ENCODE measurements at places on chromosomes 7 and 10.

DNA sequence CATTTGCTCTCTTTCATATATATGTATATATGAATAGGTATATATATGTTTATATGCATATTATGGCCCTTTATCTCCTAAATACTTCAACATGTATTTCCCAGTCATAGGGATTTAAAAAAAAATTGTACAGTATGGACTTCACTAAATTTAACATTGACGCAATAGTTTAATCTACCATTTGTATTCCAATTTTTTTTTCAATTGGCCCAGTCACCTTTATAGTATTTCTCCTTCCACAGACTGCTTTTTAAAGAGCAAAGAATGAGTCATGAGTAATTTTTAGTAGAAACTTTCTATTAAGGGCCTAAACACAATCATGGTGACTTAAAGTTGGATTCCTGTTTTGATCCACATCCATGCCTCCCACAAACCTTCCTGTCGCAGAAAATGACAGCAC lies 20.5 kb downstream of the CCSER2 start:
- no peak for DNase-seq

- DNase-seq: no peak
Observed at GRCh38 chr10:85786401-85786899, 580.1 kb downstream of the GRID1 start.

DNA sequence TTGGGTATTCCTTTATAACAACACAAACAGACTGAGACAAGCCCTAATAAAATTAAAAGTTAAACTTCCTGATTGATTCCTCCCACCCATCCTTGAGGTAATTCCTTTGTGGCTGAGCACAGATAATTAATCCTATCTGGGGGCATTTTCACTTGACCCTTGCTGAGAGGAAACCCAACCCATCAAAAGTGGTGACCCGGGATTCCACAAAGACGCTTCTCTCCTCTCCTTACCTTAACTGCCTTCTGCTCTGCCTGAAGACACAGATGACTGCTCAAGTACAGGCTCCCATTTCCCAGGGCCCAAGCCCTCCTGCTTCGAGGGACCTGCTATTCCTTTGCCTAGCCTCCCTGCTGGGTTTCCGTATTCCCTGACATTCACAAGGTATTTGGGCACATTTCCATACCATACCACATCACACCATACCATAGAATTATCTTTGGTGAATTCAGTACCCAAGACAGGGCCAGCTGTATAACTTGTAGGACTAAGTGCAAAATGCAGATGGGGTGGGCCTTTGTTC lies 9.8 kb upstream of the MAPK8 start:
- DNase-seq: no peak

DNA sequence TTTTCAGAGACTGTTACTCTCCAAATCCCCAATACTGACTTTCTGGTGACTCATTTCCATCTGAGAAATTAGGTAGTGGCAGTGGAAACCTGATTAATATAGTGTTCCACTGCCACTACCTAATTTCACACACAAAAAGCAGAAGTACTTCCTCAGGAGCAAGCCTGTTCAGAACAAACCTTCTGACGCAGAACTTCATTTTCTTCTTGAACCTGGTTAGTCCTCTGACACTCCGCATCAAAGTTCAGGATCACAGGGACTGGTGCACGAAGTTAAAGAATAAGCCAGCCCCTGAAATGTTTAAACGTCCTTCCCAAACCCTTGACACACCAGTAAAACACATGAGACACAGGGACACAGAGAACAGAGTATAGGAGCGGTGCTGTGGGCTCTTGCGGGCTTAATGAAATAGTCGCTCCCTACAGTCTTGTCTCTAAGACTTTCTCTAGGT lies 4.4 kb downstream of the WDR91 start:
- no peak for DNase-seq

- no peak for DNase-seq
Observed at GRCh38 chr10:124450012-124450782, at the start of gene NKX1-2. Gene NKX1-2, minus strand, starts transcription at chr10:124450035. Its CDS starts 92 bp downstream, at chr10:124449943.

GRCh38 chr7:46886669-46887374 lies 695.1 kb downstream of the TNS3 start:
- no peak for DNase-seq

GRCh38 chr10:33376976-33377657 lies 42.6 kb upstream of the NRP1 start:
- no peak for DNase-seq

GRCh38 chr10:1747590-1748157 lies 10.3 kb upstream of the ADARB2 start:
- DNase-seq: no peak

- no peak for DNase-seq
Observed at GRCh38 chr7:119842786-119843185, 430.2 kb upstream of the KCND2 start.

DNA sequence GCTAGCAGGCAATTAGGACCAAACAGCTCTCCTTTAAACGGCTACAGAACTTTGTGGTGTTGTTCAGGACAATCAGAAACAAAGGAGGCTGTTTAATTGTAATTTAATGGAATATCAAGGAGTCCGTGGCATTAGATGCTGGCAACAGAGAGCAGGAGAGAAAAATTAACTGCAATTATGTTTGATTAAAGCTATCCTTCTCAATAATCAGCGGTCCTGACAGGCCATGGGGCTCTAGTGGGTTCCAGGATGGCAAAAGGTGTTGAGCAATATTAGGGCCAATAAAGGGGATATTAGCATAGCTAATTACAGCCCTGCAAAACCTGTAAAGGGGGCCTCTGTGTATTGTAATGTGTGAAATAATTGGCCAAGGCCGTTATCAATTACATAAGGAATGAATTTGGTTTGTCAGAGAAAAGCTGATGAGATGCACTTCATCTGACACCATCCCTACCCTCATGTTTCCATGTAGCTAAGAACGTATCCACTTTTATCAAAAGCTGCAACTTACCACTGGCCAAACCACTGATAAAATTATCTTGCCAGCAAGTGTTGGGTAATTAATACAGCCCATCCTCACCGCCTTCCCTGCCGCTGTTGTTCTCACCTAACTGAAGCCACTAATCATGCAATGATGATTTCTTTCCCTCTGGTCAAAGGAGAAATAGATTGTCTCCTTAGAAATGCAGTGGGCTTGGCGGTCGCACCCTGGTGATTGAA lies 81.6 kb downstream of the EBF3 start:
- DNase-seq: no peak

DNA sequence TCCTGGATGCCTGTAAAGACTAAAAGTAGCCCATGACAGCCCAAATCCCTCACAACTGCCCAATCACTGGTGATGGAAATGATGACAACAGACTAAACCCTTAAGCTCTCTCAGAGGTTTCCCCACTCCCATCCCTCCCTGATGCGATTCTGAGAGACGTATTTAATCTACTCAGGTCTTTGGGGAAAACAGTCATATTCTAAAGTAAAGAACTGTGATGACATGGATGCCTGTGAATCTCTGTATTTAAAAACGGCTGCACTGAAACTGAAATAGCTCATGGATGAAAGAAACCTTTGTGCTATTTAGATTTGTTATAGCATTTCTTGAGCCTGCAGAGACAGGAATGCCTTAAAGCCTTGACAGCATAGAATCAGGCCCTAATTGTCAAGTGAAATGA lies 28.5 kb downstream of the VPS41 start:
- no peak for DNase-seq

- no peak for DNase-seq
Observed at GRCh38 chr7:150860291-150860977, 8.1 kb downstream of the AOC1 start.

GRCh38 chr10:120688928-120689327 lies 162.2 kb upstream of the WDR11 start:
- no peak for DNase-seq

DNA sequence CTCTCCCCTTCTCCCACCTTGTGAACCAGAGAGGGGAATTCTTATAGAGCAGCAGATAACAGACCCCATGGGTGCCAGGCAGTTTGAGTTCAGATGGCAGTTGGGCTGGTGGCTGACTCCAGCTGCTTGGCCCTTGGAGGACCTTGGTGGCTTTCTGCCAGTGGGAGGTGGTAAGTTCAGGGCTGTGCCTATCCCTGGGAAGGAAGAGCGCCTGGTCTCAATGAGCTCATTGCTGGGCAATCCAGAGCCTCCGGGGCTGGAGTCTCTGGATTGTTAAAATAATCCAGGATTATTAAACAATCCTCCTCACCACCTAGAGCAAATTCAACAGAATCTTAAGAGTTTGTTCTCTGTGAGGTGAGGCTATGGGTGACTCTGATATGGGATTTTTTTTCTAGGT lies 105.2 kb downstream of the FANK1 start:
- DNase-seq: no peak

DNA sequence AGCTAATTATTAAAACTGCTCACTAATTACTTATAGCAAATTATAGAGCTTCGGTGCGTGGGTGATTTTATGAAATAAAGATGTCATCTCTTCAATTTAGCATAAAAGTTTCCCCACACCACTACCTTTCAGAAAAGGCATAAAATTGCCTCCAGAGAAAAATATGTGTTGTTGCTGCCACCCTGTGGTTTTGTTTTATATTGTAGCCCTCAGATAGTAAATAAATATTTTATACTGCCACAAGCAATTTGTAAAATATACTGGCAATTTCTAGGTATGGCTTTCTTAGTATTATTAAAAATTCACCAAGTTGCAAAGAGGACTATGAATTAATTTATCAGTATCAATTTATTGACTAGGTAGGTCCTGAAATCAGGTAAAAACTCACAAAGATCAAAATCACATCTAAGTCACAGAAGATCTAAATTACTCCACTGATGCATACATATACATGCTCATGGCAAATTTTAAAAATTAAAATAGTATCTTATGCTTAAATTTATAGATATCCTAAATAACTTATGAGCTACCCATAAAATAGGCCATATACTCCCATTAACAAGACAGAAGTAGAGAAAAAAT lies 26.5 kb downstream of the ASNS start:
- DNase-seq: no peak

DNA sequence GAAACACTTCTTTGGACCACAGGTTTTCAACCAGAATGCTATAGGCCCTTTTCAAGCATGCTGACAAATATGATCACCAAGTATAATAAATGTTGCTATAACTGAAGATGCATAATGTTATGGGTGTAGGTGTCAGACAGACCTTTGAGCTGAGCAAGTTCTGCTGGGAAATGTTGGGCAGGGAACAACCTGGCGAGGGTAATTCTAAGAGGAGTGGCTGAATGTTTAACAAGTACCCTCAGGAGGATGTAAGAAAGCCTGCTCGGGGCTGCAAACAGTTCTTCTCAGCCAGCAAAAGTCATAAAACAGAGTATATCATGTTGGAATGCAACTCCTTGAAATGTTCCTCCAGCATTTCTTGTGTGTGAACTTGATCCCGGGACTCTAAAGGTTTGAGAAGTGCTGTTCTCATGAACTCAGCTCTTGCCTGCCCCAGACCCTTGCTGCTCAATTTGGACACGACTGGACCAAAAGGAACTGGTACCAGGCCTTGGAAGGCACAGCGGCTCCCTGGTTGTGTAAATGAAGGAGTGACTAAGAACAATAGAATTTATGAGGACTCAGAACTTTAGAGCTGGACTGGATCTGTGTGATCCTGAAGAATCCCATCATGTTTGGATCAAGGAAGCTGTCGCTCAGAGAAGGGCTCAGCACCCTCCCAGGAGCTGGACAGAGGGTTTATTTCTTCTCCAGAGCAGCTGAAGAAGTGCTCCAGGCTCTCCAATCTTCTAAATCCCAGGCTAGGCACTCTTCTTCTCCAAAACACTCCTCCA lies 143.2 kb upstream of the ANK3 start:
- no peak for DNase-seq

DNA sequence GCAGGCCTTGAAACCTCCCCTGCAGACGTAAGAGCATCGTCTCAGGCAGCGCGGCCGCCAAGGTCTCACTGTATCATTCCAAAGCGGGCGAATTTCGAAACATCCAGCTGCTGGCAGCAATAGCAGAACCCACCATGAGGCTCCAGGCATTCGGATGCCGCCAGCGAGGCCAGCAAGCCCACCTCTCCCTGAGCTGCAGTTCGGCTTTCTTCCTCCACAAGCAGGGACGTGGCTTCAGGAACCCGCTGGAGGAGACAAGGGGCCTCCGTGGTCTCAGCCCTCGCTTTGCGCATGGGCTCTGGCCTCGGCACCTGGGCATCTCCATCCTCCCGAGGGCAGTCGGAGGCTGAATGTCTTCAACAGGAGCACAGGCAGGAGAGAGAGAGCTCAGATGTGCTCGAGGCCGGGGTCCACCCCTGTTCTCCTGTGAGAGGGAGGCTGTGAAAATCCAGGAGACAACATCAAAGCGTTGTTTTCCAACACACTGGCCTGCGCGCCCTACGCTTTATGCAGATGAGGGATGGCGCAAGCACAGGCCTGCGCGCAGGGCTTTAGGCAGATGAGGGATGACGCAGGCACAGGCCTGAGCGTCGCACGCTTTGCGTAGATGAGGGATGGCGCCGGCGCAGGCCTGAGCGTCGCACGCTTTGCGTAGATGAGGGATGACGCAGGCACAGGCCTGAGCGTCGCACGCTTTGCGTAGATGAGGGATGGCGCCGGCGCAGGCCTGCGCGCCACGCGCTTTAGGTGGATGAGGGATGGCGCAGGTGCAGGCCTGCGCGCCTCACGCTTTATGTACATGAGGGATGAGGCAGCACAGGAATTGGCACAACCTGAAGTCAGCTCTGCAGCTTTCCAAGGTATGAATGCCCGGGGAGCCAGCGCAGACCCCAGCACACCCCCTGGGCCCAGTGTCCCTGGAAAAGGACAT lies 103.2 kb downstream of the WDR37 start:
- DNase-seq: peak; percentile 36

- DNase-seq: no peak
Observed at GRCh38 chr10:48252354-48252650, 22.2 kb downstream of the FRMPD2 start.

- no peak for DNase-seq
Observed at GRCh38 chr7:116097365-116098009, 66.9 kb upstream of the TFEC start.

DNA sequence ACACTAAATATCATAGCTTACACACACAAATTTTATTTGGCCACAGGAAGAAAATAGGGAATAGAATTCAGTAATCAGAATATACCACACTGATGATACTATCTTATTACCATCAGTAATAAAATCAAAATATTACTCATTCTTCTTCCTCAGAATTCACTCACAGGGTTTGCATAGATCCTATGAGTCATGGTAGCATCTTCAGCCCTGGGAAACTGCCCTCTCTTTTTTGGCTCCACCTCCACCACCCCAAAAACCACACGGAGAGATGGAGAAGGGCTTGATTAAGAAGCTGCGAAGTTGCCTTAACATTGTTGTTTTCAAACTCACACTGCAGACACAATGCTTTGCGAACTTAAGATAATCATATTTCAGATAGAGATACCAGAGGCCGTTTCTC lies 154.1 kb upstream of the AHR start:
- no peak for DNase-seq

DNA sequence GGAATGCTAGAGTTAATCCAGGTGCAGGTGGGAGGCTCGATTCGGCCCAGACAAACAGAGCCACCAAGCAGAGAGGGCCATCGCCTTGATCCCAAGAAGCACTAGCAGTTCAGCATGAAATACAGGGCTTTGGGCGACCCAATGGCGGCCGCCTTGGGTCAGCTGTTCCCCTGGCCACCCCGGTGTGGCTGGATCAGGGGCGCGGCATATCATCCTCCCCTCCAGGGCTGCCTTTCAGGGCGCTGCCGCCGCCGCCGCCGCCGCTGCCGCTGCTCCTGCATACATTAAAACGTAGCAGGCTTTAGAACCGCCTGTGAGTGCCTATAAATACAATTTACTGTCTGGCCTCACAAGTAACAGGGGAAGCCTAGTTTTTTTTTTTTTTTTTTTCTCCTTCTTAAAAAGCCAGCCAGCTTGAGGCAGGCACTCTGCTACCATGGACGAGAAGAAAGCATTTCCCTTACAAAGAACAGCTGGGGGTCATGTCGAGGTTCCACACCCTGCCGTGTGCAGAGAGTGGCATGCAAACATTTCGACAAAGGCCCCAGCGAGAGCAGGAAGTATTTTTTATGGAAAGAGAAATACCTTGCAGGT lies 57.7 kb upstream of the EFCAB10 start:
- no peak for DNase-seq

- no peak for DNase-seq
Observed at GRCh38 chr7:66867198-66867790, 53.7 kb upstream of the TMEM248 start.
